ENCODE measurements at places on chromosomes 11 and 22. TPM values are rescaled to one million over a fixed set of nuclear protein-coding genes. Genes with fewer than 3 reads are reported as not detected.

Gene ANO5
- total RNA-seq = 6.1 TPM

- no peak within 1 kb of the TSS for H3K4me3 ChIP-seq
- H3K27ac ChIP-seq = no peak within 1 kb of the TSS
- no peaks in the 10 kb centered on the region for H3K4me1 ChIP-seq
Observed at GRCh38 chr11:30586251-30587144, at the start of gene MPPED2. MPPED2 (minus strand) TSS chr11:30586353; CDS start chr11:30580373, 5,980 bp downstream.

DNA sequence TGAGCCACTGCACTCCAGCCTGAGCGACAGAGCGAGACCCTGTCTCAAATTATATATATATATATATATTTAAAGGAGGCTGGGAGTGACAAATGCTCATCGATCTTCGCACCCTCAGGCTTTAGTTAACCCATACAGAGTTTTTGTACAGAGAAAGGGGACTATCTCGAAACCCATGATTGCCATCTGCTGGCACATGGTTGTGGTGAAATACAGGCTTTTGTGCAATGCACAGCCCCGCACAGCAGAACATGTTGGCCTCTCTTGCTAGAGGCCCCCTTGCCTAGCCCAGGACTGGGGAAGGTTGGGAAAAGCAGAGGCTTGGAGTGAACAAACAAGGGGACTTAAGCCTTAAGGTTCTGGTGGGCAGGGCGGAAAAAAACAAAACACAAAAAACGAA is 3.6 kb downstream of the MYBPC3 start:
- no peaks in the 10 kb centered on the region for H3K27me3 ChIP-seq
- no peaks in the 10 kb centered on the region for H3K4me1 ChIP-seq
- no peak overlapping the region for H3K4me3 ChIP-seq

DNA sequence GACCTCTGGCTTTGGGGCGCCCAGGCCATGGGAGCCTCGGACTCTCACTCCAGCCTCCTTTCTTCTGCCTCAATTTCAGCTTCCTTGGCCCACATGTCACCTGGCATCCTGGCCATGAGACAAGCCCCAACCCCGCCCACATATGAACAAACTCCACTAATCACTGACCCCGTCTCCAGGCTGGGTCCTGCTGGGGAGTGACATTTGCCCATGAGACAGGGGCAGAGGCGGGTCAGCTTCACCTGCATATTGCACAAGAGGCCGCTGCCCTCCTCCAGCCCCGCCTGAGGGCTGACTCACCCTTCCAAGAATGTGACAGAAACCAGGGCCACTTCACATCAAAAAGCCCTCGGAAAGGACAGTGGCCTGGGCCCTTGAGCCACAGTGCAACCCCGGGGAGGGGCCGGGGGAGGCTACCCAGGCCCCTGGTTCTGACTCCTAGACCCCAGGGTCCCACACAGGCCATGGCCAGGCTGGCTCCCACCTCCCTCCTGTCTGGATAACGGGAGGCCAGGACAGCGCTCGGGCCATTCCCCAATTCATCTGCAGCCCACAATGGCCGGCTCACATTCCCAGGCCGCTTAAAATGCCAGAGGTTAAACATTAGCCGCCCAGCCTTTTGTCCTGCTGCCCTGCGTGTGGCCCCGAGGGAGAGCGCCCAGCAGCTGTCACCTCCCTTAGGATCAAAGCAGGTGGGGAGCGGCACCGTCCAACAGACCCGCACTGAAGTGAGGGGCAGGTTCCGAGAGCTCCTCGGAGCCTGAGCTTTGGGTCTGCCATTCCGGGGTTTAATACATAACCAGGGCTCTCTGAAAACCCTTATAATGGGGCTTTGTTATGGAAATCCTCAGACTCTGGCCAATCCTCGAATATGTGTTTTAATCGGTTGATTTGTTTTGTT is 42.3 kb downstream of the TRMU start:
- no peaks in the 10 kb centered on the region for H3K36me3 ChIP-seq
- no peak for DNase-seq
- H3K27me3 ChIP-seq = no peaks in the 10 kb centered on the region
- no peak overlapping the region for H3K27ac ChIP-seq
- peaks cover 6% of the 10 kb centered on the region for H3K4me1 ChIP-seq

Measured in GM12878 (cell line).